Skin of body (tissue), 3 donors: ENCODE measurements at places on chromosomes 5 and 9. TPM values are rescaled to one million over a fixed set of nuclear protein-coding genes. Genes with fewer than 3 reads are reported as not detected.

The SPINK5 gene
- total RNA-seq: 122 TPM

The MEGF10 gene
- total RNA-seq: 4.7 TPM

The PRUNE2 gene
- 13.6 TPM for total RNA-seq

The C6 gene
- total RNA-seq: 1.4 TPM

The ANKRD34B gene
- total RNA-seq: 0.10 TPM

The TMEM171 gene
- 0.49 TPM for total RNA-seq

The ACSL6 gene
- 3.7 TPM for total RNA-seq

The WNT8A gene
- not detected for total RNA-seq

The BARX1 gene
- total RNA-seq: not detected

The ATP10B gene
- 8.2 TPM for total RNA-seq

The PLEKHG4B gene
- 6.0 TPM for total RNA-seq

The GDA gene
- 1.5 TPM for total RNA-seq

The ARL14EPL gene
- total RNA-seq: not detected

The GABRP gene
- 31.4 TPM for total RNA-seq

The NXNL2 gene
- total RNA-seq: not detected

The ANKRD31 gene
- total RNA-seq: 0.30 TPM

The DMRT3 gene
- total RNA-seq: not detected

The NIM1K gene
- total RNA-seq: 0.10 TPM

The SLC45A2 gene
- 0.39 TPM for total RNA-seq

The FREM1 gene
- 30.9 TPM for total RNA-seq

The PRELID2 gene
- 32.5 TPM for total RNA-seq

The OMD gene
- total RNA-seq: 16.0 TPM

The ZFP37 gene
- 5.5 TPM for total RNA-seq

The ATP6V1G1 gene
- 129 TPM for total RNA-seq

The TTC39B gene
- 22.9 TPM for total RNA-seq

The FAM240B gene
- not detected for total RNA-seq

The FRMD3 gene
- total RNA-seq: 10.1 TPM

The CCNO gene
- 0.20 TPM for total RNA-seq

The KCNT1 gene
- total RNA-seq: 0.39 TPM

The GHR gene
- 25.4 TPM for total RNA-seq

The SPDL1 gene
- 10.3 TPM for total RNA-seq

The CCDC192 gene
- not detected for total RNA-seq

The NUTM2G gene
- total RNA-seq: not detected

The DBH gene
- under 0.01 TPM for total RNA-seq

The PCDHGC5 gene
- total RNA-seq: 2.9 TPM

The MSX2 gene
- total RNA-seq: 10.9 TPM

The JAKMIP2 gene
- total RNA-seq: 0.49 TPM

The GABRA1 gene
- not detected for total RNA-seq

The CDH6 gene
- total RNA-seq: 6.9 TPM

The TMEM215 gene
- 0.39 TPM for total RNA-seq

The SPATA31A3 gene
- not detected for total RNA-seq

The COL23A1 gene
- 4.6 TPM for total RNA-seq

The ARSB gene
- 10.9 TPM for total RNA-seq

The AHRR gene
- total RNA-seq: 11.9 TPM

The NFIB gene
- 124 TPM for total RNA-seq

The FOXI1 gene
- total RNA-seq: 0.10 TPM

The OR13F1 gene
- not detected for total RNA-seq

The GDF9 gene
- 0.30 TPM for total RNA-seq

The SLC4A9 gene
- not detected for total RNA-seq

The BAAT gene
- not detected for total RNA-seq
